ENCODE measurements at places on chromosomes 6 and 20.

- no peak for DNase-seq
Observed at GRCh38 chr6:88031550-88031949, 16.1 kb upstream of the SPACA1 start.

GRCh38 chr6:69624944-69625343 lies 171.9 kb downstream of the LMBRD1 start:
- DNase-seq, result no peak

- DNase-seq, result no peak
Observed at GRCh38 chr6:148803979-148804378, 57.1 kb downstream of the UST start.

- DNase-seq, result no peak
Observed at GRCh38 chr20:5432030-5432429, 115.3 kb upstream of the PROKR2 start.

- DNase-seq, result no peak
Observed at GRCh38 chr6:45655745-45656476, 278.2 kb upstream of the SUPT3H start.

DNA sequence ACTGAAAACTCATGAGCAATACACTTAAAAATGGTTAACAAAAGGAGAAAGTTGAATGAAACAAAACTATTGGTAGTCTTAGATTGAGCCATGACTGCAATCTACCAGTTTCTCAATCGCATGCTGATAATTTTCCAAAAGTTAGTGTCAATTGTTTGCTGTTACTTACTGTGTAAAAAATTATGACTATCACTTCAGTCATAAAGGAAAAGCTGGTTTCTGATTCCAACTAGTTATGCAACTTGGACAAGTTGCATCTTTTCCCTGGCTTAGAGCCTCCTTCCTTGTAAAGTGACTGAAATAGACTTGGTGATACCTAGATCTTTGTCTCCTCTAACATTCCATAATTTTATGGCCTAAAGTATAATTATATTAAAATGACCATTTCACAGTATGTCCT lies 88.3 kb upstream of the PAK5 start:
- no peak for DNase-seq

GRCh38 chr6:128822271-128822670 lies 60.7 kb upstream of the LAMA2 start:
- no peak for DNase-seq

- DNase-seq, result no peak
Observed at GRCh38 chr6:81997090-81997926, 244.8 kb upstream of the TENT5A start.

DNA sequence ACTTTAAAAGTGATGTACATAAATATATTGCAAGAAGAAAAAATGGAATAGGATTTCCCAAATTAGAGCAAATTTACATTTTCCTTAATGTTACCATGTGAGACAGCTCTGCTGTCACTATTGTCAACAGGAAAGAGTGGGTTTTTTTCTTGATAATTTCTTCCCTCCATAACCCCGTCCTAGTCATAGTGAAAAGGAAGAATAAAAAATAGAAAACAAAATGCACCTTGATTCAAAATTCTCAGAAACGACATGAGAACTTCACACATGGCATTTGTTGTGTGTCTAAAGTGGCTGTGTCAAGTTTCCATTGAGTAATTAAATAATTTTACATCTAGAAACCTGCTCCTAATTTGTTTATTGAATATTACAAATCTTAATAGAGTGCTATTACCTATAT lies 945.2 kb upstream of the SLC35B3 start:
- DNase-seq, result no peak

DNA sequence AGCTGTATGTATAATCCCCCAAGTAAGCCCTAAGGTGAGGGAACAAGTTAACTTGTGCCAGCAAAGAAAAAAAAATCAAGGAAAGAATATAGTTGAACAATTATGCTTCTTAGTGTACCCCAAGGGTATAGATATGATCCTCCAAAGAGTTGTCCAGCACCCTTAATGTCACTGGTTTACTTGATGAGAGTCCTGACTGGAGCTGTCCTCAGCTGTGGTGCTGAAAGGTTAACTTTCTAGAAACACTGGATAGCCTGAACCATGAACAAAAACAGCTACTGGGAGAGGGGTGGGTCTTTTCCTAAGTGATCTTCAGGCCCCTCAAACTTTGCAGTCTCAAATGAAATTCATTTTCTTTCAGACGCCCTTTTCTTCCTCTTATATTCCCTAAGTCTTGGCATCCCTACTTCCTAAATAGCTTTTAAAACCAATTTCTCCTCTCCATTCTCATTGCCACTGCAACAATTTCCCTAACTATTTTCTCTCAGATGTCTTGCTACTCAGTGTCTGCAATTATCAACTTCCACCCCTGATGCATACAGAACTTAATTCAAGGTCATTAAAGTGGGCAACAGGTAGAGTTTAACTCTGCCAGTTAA lies 83.5 kb upstream of the PROKR2 start:
- DNase-seq, result no peak

DNA sequence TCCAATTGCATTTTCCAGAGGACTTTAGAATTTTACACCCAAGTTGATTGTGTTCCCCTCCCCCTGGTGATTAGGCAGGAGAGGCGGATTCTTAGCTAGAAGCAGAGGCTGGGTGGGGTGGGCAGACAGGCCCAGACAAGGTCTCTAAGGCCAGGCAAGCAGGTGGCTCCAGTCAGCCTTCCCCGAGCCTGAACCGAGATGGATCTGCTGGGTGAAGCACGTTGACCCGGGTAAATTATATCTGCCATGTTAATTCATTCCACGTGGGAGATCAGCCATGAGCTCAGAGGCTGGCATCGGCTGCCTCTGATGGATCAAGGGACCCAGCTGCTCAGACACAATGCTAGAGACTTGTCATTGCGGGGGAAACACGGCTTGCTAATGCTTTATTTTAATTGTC lies 159.5 kb upstream of the MAFB start:
- DNase-seq, result no peak

DNA sequence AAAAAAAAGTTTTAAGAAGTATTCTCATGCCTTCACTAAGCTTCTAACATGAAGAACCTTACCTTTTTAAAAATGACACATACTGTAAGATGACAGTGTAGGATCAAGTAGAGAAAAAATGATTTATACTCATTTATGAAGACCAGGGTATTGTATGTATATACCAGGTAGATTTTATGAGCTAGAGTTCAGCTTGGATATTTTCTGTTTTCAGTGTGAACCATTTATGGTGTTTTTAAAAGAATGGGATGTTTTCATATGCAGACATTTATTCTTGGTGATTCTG lies 24.4 kb downstream of the DUSP22 start:
- DNase-seq, result no peak

GRCh38 chr6:41470331-41471063 lies 75.7 kb upstream of the FOXP4 start:
- DNase-seq, result no peak

DNA sequence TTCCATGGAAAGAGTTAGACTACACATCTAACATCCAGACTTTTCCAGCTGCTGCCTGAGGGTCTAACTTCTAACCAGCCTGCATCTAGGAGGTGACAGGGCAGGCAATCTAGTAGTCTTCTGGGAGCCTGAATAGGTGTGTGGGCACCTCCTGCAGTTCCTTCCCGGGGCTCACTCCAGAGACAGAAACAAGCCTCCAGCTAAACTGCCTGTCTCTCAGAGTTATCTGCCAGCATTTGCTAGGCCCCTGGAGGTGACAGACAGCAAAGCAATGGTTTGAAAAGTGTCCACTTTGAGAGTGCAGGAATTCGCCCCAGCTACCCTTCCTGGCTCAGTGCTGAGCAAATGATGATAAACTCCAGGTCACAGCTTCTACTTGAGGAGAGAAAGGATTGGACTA lies 240.5 kb upstream of the PRSS16 start:
- DNase-seq, result no peak

- no peak for DNase-seq
Observed at GRCh38 chr20:47035026-47035590, 140.5 kb downstream of the EYA2 start.

- DNase-seq, result no peak
Observed at GRCh38 chr6:95648636-95649035, 71.3 kb downstream of the MANEA start.

GRCh38 chr6:1942834-1943233 lies 302.6 kb downstream of the GMDS start:
- no peak for DNase-seq

DNA sequence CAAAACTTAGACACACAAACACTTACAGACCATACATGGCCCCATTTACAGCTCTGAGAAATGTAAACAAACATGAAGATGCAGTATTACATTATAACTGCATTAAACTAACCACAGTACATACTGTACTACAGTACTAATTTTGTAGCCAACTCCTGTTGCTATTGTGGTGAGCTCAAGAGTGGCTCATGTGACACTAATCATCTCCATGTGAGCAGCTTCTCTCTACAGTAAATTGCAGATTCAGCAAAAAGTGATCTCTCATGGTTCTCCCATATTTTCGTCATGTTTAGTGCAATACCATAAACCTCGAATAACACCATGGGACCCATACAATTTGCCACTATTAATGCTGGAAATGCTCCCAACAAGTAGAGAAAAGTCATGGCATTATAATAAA lies 860.4 kb downstream of the EPHA7 start:
- DNase-seq, result no peak

DNA sequence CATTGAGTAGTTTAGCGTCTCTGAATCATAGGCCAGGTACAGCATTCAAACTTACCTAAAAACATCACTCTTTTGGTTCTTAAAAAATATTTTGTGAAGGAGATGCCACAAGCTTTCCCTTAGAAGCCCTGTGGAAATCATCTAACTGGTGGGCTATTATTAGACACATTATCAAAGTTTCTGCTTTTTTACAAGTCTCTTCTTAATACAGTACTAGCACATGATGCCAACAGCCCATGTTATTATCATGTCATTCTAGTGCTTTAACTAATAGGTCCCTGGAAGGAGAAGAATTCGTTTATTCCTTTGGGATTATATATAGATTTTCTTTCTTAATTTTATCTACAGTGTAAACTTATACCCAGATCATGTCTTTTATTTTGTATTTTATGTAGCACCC lies 146.0 kb upstream of the PTPRK start:
- DNase-seq, result no peak

- DNase-seq, result no peak
Observed at GRCh38 chr6:123769431-123769830, 34.2 kb upstream of the NKAIN2 start.

DNA sequence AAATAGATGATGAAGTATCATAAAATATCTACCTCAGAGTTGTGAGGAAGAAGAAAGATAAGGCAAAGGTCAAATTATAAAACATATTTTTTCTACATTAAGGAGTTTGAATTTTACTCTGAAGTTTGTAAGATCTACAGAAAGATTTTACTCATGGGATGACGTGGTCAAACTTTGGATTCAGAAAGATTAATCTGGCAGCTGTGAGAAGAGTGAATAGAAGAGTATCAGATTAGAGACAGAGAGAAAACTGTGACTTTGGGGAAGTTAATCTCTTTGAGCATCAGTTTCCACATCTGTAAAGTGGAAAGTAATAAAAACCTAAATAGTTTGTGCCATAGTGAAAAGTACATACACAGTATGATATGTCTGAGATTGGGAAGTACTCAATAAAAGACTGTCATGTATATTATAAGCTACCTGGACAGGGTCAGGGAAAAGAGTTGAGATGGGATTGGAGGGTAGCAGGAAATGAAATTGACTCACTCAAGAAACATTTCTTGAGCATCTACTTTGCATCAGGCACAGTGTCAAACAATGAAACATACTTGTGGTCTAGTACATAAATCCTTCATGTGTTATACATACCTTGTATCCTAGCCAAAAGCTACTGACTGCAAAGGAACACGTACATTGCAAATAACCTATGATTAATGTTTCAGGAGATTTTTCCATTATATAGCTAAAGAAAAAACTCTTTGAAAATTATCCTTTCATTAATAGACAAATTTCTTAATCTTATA lies 222.1 kb downstream of the TMEM200A start:
- no peak for DNase-seq

DNA sequence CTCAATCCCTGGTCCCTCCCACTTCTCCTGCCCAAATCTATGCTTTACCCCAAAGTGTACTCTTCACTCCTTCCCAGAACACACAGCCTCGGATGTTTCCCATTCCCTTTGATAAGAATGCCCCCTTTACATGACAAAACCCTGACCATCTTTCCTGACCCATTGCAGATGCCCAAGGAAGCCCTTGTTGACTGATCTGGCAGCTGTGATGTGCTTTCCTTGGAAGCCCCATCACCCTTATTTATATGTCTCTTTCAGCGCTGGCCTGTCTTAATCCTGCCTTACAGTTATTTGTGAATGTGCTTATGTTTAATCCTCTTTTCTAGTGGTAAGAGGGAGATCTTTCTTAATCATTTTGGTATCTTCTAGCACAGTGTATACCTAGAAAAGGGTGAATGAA lies 523.1 kb downstream of the CD83 start:
- no peak for DNase-seq

DNA sequence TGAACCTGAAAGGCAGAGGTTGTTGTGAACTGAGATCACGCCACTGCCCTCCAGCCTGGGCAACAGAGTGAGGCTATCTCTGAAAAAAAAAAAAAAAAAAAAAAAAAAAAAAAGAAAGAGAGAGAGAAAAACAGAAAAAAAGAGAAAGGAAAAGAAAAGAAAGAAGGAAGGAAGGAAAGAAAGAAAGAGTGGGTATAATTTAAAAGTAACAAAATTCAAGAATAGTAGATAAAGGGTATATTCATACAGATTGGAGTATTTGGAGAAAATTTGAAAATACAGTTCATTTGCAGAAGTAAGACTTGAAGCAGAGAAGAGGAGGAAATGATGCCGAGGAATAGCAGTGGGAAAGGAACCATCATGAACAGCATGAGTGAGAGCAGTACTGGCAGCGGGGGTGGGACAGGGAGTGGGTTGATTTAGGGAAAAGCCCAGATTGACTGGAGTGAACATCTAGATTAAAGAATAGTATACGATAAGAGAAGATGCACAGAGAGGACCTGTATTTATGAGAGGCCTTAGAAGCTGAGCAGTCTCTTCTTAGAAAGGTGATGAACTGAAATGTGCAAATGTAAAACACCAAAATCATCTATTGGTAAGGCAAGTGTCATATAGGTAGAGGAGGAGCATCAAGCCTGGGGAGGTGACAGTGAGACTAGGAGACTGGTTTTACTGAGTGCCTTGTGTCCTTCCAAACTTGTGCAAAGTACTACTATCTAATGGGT lies 17.8 kb upstream of the HLA-DRB1 start:
- DNase-seq, result no peak

- DNase-seq, result no peak
Observed at GRCh38 chr6:85644279-85644762, 1.6 kb upstream of the SYNCRIP start.

DNA sequence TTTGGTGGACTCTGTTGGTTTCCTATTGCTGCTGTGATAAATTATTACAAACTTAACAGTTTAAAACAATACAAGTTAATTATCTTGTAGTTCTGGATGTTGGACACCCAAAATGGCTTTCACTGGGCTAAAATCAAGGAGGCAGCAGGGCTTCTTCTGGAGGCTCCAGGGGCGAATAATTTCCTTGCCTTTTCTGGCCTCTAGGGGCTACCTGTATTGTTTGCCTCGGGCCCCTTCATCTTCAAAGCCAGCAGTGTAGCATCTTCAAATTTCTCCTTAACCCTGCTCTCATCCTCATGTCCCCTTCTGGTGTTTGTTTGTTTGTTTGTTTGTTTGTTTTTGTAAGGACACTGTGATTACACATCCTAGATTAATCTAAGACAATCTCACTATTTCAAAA lies 60.5 kb upstream of the ANKEF1 start:
- no peak for DNase-seq

GRCh38 chr6:100203400-100203799 lies 209.4 kb upstream of the MCHR2 start:
- no peak for DNase-seq
